Activated CD4-positive, alpha-beta T cell treated with anti-CD3 and anti-CD28 coated beads for 36 hours (primary cell): ENCODE measurements at places on chromosomes 12 and 14. TPM values are rescaled to one million over a fixed set of nuclear protein-coding genes. Genes with fewer than 3 reads are reported as not detected.

GRCh38 chr14:61184112-61184511 lies 97.0 kb downstream of the TMEM30B start:
- peak overlapping the region; percentile 5 for H3K27ac ChIP-seq
- H3K4me1 ChIP-seq = peaks cover 27% of the 10 kb centered on the region
- no peak overlapping the region for H3K4me3 ChIP-seq
- no peak for DNase-seq

DNA sequence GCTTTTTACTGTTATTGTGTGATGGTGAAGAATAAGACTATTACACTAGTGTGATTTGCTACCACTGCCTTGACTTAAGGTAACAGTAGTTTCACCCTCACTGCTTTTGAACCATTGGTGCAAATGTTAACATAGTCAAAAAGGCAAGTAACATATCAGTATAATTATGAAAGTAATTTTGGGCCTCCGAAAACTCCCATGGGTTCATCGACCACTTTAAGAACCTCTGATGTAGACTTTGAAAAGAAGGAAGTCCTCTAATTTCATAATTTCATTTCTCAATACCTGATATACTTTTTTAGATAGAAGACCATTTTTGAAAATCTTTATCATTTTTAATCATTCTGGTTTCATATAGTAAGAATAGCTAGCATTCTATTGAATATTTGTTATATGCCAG lies 57.7 kb downstream of the ETNK1 start:
- H3K36me3 ChIP-seq = peaks cover 45% of the 10 kb centered on the region
- H3K4me3 ChIP-seq = no peak overlapping the region
- no peak overlapping the region for H3K27ac ChIP-seq
- H3K27me3 ChIP-seq = no peaks in the 10 kb centered on the region

DNA sequence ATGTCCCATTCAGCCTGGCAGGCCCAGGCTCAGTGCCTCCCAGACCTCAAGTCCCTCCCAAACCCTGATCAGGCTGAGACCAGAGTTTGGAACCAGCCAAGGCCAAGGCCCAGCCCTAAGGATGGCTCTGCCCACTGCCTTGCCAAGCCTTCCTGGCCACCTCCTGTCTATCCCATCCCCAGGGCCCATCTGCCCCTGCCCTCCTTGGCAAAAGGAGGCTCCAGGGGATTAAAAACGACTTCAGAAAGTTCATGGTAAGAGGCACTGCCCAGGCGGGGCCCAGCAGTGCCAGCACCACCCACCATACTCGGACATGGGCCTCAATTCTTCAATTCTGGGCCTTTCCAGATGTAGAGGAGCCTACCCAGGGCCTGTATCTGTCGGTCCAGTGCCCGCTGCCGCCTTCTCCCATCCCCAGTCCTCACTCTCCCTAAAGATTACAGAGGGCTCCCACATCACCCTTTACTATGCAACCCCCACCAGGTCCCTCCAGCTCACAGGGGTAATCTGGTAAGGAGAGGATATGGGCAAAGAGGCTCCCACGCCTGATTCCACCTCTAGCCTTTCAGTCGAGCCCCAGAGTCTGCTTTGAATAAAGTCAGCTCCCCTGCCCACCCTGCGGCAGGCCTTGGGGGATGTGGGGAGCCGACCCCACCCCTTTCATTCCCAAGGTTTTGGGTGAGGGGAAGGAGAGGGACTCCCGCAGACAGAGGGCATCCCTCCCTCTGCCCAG lies 932 bp downstream of the ADCY6 start:
- H3K27ac ChIP-seq = no peak overlapping the region
- peak overlapping the region; percentile 46 for H3K4me3 ChIP-seq
- DNase-seq = no peak
- no peaks in the 10 kb centered on the region for H3K36me3 ChIP-seq

DNA sequence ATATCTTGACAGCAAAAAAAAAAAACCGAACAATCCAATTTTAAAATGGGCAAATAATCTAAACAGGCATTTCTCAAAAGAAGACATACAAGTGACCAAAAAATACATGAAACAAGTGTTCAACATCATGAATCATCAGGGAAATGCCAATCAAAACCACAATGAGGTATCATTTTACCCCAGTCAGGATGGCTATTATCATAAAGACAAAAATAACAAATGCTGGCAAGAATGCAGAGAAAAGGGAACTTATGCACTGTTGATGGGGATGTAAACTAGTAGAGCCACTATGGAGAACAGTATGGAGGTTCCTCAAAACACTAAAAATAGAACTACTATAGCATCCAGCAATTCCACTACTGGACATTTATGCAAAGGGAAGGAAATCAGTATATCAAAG lies 448.2 kb downstream of the RGS6 start:
- peaks cover 14% of the 10 kb centered on the region for H3K27me3 ChIP-seq
- DNase-seq = no peak
- H3K36me3 ChIP-seq = no peaks in the 10 kb centered on the region
- H3K27ac ChIP-seq = no peak overlapping the region
- H3K4me1 ChIP-seq = peaks cover 5% of the 10 kb centered on the region

DNA sequence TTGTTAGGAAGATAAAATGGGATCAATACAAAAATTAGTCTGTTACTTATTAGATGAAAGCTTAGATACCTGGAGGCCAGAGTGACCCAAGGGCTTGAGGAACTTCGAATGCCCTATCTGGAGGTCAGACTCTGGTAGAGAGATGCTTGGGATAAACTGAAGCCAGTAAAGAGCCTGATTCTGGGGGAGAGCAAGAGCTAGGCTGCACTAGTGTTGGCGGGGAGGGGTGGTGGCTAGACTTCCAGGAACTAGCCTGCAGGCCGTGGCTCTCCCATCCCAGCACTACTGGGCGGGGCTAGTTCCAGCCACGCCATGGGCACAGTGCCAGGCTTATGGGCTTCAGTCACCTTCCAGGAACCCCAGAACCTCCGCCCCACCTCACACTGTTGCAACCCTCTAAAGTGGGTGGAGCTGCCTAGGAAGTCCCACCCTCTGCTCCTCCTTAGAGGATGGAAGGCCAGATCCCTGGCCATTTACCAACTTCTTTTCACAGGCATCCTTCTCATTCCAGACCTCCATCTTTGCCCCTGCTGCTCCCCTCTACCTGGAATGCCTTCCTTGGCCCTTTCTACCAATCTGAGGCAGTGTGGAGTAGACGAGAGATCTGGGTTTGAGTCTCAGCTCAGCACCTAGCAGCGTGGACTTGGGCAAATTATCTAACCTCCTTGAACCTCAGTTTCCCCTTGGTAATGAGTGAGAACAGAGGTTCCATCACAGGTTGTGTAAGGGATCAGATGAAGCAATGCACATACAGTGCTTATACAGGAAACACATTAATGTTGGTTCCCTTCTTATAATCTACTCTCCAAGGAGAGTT lies 6.3 kb upstream of the NFE2 start:
- H3K27me3 ChIP-seq = peaks cover 28% of the 10 kb centered on the region
- H3K4me3 ChIP-seq = no peak overlapping the region
- peaks cover 6% of the 10 kb centered on the region for H3K4me1 ChIP-seq
- peak; percentile 53 for DNase-seq
- H3K27ac ChIP-seq = no peak overlapping the region

DNA sequence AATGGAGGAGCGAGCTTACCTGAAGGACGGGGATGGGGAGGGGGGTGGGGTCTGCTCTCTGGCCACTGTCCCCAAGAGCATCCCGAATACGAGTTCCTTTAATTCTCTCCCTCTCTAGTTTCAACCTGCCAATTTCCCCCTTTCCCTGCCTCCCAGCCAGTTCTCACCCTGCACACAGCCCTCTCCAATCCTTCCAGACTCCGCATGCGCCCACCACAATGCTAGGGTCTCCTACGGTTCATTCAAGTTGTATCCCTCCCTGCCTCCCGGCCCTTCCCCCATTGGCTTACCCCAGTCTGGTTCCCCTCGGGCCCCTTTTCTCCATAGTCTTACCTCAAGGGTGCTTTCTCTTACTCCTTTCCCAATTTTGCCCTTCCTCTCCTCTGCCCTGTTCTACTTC lies 708 bp upstream of the IGFBP6 start:
- DNase-seq = no peak
- H3K27ac ChIP-seq = no peak overlapping the region
- H3K36me3 ChIP-seq = no peaks in the 10 kb centered on the region

GRCh38 chr14:22434901-22435550 lies 154.0 kb downstream of the DAD1 start:
- H3K4me1 ChIP-seq = no peaks in the 10 kb centered on the region
- DNase-seq = no peak
- H3K27me3 ChIP-seq = no peaks in the 10 kb centered on the region
- no peaks in the 10 kb centered on the region for H3K36me3 ChIP-seq

DNA sequence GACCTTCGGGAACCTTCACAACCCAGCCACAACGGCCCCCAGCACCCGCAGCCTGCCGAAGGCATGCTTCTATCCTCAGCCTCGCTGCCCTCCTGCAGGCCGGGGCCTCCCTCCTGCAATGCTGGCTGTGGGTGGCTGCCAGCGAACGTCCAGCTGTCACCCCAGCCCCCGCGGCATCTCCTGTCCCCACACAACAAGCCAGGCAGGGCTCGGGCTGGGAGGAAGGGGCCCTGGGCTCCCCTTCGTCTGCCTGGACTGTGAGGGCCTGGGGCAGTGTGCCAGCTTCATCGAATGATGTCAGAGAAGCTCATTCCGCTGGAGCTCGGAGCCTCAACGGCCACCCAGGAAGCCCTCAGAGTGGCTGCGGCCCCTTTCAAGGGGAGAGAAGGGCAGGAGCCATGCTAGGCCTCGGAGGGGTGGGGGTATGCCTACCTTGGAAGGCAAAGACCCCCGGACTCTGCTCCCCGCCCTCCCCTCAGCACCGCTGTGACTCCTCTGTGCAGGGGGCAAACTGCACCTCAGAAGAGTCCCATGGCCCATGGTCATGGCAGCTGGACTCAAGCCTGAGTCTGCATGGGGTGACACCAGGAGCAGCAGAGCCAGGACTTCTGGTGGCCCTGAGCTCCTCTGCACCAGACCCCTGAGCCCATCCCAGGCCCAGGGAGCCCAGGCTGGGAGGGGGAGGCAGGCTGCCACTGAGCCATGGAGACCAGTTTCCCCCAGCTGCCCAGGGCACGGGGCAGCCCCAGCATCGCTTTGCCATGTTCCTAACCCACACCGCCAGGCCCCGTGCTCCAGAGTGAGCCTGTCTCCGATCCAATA lies 24.7 kb upstream of the C14orf180 start:
- DNase-seq = peak; percentile 2
- peaks cover 6% of the 10 kb centered on the region for H3K27me3 ChIP-seq
- H3K36me3 ChIP-seq = no peaks in the 10 kb centered on the region
- H3K4me3 ChIP-seq = no peak overlapping the region
- no peaks in the 10 kb centered on the region for H3K4me1 ChIP-seq

GRCh38 chr12:67964456-67964855 lies 24.8 kb upstream of the IFNG-AS1 start:
- H3K36me3 ChIP-seq = no peaks in the 10 kb centered on the region
- no peak for DNase-seq
- H3K27me3 ChIP-seq = peaks cover 4% of the 10 kb centered on the region
- no peak overlapping the region for H3K27ac ChIP-seq

DNA sequence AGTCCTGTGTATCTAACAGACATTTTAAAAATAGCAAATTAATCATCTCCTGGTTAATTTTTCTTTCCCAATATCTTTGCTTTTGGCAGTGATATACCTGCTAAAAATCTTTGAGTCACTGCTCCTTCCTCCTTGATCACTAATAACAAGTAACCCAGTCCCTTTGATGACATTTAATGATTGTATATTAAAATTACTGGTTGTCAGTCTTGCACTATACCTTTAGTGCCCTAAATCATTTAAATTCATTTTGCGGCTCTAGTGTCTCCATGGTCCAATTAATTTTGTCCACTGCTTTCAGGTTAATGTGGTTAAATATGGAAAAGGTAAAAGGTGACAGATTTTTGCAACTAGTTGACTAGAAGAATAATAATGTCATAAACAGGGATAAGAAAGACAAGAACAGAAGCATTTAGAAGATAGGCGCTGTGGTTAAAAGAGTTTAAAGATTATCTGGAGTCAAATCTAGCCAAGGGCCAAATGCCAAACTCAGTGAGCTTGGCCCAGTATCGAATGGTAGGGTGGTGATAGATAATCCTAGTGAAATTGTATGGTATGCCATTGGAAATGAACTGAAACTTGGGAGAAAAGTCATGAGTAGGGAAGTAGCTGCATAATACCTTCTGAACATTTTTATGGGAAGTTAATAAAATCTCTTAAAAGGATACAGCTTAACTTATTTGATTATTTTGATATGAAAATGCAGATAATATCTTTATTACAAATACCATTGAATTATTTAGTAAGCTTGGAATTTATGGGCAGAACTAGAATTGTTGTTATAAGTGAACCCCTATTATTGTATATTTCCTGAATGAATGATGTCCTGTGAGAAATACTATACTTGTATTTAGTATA lies 115.0 kb downstream of the PCNX1 start:
- no peaks in the 10 kb centered on the region for H3K27me3 ChIP-seq
- peaks cover 33% of the 10 kb centered on the region for H3K4me1 ChIP-seq
- H3K36me3 ChIP-seq = peaks cover 53% of the 10 kb centered on the region
- no peak for DNase-seq
- H3K27ac ChIP-seq = peak overlapping the region; percentile 8

The LRRC10 gene
- not detected for total RNA-seq

The WNT1 gene
- total RNA-seq = not detected
